ENCODE measurements at places on chromosomes 4 and X.

DNA sequence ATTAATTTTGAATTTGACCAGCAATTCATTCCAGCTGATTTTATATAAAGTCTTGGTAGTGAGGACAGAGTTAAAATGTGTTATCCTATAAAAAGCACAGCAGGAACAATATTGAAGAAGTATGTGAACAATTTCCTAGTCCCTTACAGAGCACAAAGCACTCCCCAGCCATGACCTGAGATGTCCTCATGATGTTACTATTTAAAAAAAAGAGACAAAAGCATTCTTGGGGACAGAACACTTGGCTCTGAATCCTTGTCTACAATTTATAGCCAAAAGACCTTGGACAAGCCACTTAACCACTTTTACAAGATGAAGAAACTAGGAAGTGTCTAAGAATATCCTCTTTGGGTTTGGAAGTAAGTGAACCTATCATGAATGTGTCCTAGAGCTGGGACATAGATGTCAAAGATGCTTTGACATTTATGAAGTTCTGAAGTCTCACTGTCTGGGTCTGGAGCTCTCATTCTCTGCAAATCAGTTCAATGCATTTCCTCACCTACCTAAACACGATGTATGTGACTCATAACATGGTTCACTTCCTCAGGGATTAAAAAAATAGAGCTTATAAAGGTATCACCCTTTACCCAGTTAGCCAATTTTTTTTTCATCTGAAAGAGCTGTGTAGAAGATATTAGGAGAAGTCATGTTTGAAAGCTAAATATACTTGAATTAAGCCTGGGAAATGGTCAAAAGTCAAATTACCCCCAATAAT lies 61.4 kb downstream of the IGFBP7 start:
- no peaks in the 10 kb centered on the region for H3K4me1 ChIP-seq
- H3K27ac ChIP-seq = no peak overlapping the region
- no peaks in the 10 kb centered on the region for H3K36me3 ChIP-seq
- H3K4me3 ChIP-seq = no peak overlapping the region
- DNase-seq = no peak

GRCh38 chrX:36575670-36576069 lies 432.5 kb upstream of the FAM47C start:
- H3K27me3 ChIP-seq = no peaks in the 10 kb centered on the region
- no peaks in the 10 kb centered on the region for H3K4me1 ChIP-seq
- H3K36me3 ChIP-seq = no peaks in the 10 kb centered on the region
- H3K27ac ChIP-seq = no peak overlapping the region

- no peaks in the 10 kb centered on the region for H3K27me3 ChIP-seq
- no peak for DNase-seq
- peaks cover 5% of the 10 kb centered on the region for H3K4me1 ChIP-seq
- H3K4me3 ChIP-seq = no peak overlapping the region
These were observed 10.0 kb downstream of the TMEM164 start for GRCh38 chrX:110012818-110013485.

GRCh38 chrX:153651540-153652079 lies 4.6 kb downstream of the DUSP9 start:
- peaks cover 49% of the 10 kb centered on the region for H3K27me3 ChIP-seq
- H3K36me3 ChIP-seq = no peaks in the 10 kb centered on the region
- no peak overlapping the region for H3K4me3 ChIP-seq
- H3K4me1 ChIP-seq = no peaks in the 10 kb centered on the region
- no peak overlapping the region for H3K27ac ChIP-seq

- no peak overlapping the region for H3K27ac ChIP-seq
- no peak for DNase-seq
- peaks cover 25% of the 10 kb centered on the region for H3K36me3 ChIP-seq
- H3K4me1 ChIP-seq = peaks cover 38% of the 10 kb centered on the region
These were observed 358.2 kb upstream of the GATB start for GRCh38 chr4:152118819-152119553.

DNA sequence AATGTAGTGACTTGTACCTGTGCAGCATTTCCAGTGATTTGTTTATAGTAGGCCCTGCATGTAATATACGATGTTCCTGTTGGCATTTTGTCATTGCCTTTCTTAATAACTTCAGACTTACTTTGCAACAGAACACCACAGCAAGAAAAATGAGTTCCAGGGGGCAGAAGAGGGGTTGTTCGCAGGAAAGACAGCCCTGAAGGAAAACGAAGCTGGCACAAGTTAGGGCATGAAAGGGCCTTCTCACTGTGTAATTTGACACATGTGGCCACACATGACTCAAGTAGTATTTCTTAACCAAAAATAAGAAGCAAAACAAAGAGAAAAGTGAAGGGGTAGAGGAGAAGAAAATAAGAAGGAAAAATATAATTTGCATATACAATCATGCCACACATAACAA lies 265.8 kb upstream of the SMIM31 start:
- no peak overlapping the region for H3K4me3 ChIP-seq
- no peaks in the 10 kb centered on the region for H3K4me1 ChIP-seq
- H3K27ac ChIP-seq = no peak overlapping the region
- H3K27me3 ChIP-seq = no peaks in the 10 kb centered on the region

All from activated naive CD4-positive, alpha-beta T cell treated with anti-CD3 and anti-CD28 coated beads, Interleukin-2, amount 10 ng/mL, durations not matched to agents 7 days and 5 days (primary cell).